Right lung (tissue), 10 donors: ENCODE measurements at places on chromosomes 12 and 14. TPM values are rescaled to one million over a fixed set of nuclear protein-coding genes. Genes with fewer than 3 reads are reported as not detected.

PLCZ1 gene
- polyA plus RNA-seq, result 1.9 TPM

- no peak for DNase-seq
These were observed 681.4 kb upstream of the FBXO33 start for GRCh38 chr14:40113671-40114070.

- no peak for DNase-seq
These were observed 35.5 kb upstream of the PPFIBP1 start for GRCh38 chr12:27488479-27488878.

DNA sequence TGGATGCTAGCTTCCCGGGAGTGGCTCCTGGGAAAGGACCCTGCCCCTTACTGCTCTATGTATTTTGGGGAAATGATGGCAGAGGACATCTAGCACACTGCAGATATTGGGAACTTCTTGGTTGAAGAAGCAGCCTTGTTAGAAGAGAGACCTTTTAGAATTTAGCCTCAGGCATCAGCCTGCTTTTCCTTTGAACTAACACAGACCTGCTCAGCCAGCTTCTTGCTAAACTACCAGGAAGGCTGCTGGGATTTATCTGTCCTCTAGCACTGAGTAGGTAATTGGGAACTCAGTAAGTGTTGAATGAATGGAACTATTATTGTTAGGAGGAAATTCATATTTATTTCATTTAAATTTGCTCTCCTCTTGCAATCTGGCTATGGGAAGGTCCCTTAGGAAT is 77.3 kb downstream of the DRAM1 start:
- no peak for DNase-seq

GRCh38 chr14:31205681-31206535 is 1.7 kb downstream of the HECTD1 start:
- DNase-seq, result no peak

- DNase-seq, result no peak
These were observed 225.2 kb downstream of the FUT8 start for GRCh38 chr14:65637780-65638179.
